ENCODE measurements at places on chromosomes 5 and 9.

GRCh38 chr5:140946578-140946977, 19.7 kb upstream of the PCDHAC2 start:
- DNase-seq, result no peak

GRCh38 chr9:3809724-3810123, 283.9 kb upstream of the RFX3 start:
- DNase-seq, result no peak

- no peak for DNase-seq
These were observed 1.4 kb downstream of the NEURL1B start for GRCh38 chr5:172642486-172642885.

- no peak for DNase-seq
These were observed 176.4 kb downstream of the HSD17B3 start for GRCh38 chr9:96125624-96126023.

DNA sequence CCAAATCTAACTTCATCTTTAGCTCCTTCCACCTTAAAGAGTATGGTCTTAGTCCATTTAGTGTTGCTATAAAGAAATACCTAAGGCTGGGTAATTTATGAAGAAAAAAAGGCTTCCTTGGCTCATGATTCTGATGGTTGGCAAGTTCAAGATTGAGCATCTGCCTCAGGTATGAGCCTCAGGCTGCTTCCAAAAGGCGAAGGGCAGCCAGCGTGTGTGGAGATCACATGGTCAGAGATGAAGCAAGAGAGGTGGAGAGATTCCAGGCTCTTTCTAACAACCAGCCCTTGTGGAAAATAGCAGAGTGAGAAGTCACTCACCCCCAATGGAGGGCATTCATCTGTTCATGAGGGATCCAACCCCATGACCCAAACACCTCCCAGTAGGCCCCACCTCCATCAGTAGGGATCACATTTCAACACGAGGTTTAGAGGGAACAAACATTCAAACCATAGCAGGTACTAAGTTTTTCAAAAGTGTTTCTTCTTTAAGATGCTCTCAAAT, 225.9 kb downstream of the SGCD start:
- DNase-seq, result no peak

- no peak for DNase-seq
These were observed 76.9 kb downstream of the FEM1C start for GRCh38 chr5:115467628-115468027.

GRCh38 chr5:31741496-31741895, 102.6 kb downstream of the PDZD2 start:
- no peak for DNase-seq

GRCh38 chr5:142740474-142741242, 29.5 kb upstream of the ARHGAP26 start:
- DNase-seq, result no peak

GRCh38 chr5:75040973-75041372, 11.4 kb downstream of the GCNT4 start:
- DNase-seq, result no peak

DNA sequence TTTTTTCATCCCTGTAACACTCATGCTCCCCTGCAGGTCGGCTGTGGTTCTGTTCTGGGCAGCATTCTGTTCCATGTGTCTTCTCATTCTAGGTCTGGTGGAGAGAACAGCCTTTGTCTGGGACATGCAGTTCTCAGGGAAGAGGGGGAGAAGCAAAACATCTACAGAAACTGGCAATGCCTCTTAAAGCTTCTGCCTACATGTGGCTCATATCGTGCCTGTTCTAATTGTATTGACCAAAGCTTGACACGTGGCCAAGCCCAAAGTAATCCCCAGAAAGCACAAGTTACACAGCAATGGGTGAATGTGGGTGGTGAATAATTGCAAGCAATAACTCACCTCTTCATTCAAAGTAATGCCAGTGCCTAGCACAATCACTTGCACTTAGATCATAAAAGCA, 218.2 kb upstream of the IL12B start:
- no peak for DNase-seq

- DNase-seq, result no peak
These were observed 1578.3 kb downstream of the EFNA5 start for GRCh38 chr5:106092455-106092854.

DNA sequence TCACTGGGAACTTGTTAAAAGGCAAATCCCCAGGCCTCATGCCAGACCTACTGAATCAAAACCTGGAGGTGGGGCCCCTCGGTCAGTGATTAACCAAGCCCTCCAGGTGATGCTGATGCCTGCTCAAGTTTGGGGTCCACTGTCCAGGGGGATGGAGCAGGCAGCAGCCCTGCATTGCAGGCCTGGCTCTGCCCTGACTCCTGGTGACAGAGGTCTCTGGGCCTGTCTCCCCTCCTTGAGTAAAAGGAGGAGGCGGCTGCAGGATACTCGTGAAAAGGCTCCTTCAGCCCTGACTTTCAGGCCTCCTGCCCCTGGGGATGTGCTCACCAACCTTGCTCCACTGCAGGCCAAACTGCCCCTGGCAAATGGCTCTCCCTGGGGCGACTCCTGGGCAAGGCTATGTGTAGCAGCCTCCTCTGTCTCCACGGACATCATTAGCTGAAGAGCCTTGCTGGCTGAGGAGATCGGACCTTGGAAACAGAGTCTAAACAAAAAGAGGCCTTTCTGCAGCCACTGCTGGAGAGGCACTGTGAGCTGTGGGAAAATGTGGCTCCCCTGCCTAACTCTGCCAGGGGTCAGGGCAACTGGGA, 134.8 kb upstream of the ALDH1B1 start:
- DNase-seq, result no peak

DNA sequence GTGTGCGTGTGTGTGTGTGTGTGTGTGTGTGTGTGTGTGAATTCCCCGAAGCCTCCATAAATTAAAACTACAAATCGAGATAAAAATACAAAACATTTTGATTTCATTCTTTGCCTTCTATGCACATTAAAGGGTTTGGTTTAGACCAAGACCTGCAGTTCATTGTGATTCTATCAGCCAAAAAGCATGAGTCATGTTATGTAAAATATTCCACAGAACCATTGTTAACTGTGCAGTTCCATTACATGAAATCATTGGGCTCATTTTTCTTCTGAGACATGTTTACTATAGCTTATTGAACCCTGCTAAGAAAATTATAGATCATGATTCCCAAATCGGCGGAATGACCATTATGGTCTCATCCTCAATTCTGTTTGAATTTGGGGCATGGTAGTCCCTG, 11.7 kb downstream of the CAVIN4 start:
- no peak for DNase-seq

GRCh38 chr9:29730163-29730562, 2156.9 kb upstream of the C9orf72 start:
- DNase-seq, result no peak

DNA sequence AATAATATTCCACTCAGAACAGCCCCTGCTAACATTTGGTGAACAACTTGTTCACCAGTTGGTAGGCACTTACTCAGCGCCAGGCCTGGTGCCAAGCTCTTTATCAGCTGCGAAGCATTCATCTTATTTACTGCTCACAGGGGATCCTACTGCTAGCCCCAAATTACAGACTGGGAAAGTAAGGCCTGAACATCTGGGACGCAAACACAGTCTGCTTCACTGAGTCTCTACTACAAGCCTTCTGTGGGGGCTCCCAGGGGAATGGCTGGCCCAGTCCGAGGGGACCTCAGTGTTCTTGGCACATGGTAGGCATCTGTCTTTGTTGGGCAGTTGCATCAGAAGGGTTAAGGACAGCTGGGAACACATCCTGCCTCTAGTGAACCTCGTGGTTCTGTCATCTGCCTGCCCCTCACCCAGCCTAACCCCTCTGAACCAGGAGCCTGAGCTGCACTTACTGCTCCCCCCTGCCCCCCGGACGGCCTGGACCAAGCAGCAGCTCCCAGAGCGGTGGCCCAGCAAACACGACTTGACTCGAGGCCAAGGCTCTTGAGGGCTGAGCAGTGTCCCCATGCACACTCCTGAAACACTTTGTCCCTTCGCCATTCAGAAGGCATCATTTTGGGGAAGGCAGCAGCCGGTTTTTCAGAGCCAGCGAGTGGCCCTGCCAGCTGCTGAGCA, at the start of gene PHYHD1:
Gene PHYHD1, plus strand, starts transcription at position 602 of the 678 bp plus-strand sequence. CDS start 1,342 bp downstream, outside the sequence.
- DNase-seq, result peak; percentile 82

DNA sequence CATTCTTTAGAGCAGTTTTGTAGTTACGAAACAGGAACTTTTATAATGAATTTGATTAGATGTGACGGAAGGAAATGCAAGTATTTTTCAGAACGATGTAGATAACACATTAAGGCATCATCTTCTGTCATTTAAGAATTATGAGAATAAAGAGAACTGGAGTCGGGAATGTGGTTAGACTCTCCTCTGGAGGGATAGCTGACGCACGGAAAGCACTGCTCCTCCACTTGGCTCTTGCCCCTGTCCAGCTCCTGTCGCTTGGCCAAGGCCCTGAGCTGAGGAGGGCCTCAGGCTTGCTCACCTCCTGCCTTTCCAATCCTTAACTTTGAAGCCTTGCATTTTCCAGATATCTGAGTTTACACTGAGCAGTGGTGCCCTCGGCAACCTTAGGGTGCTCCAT, 60.5 kb downstream of the MAP1B start:
- no peak for DNase-seq

GRCh38 chr5:147044572-147045273, 166.2 kb upstream of the PPP2R2B start:
- DNase-seq, result no peak

DNA sequence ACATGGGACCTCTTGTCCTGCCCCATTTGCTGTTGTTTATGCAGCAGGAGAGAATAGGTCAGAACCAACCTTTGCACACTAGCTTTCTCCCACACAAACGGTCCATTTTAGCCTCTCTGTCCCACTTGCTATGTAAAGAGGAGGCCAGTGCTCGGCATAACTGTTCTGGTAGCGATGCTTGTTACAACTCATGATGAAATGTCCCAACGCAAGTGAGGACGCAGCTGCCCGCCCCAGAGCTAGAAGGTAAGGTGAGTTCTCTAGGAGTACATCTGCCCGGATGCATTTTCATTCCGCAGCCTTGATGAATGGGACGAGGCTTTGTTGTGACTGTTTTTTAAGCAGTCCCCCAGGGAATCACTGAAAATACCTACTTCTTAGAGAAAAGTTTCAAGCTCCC, 14.1 kb downstream of the S1PR3 start:
- DNase-seq, result no peak

GRCh38 chr5:81629986-81630385, 120.9 kb downstream of the SSBP2 start:
- no peak for DNase-seq

DNA sequence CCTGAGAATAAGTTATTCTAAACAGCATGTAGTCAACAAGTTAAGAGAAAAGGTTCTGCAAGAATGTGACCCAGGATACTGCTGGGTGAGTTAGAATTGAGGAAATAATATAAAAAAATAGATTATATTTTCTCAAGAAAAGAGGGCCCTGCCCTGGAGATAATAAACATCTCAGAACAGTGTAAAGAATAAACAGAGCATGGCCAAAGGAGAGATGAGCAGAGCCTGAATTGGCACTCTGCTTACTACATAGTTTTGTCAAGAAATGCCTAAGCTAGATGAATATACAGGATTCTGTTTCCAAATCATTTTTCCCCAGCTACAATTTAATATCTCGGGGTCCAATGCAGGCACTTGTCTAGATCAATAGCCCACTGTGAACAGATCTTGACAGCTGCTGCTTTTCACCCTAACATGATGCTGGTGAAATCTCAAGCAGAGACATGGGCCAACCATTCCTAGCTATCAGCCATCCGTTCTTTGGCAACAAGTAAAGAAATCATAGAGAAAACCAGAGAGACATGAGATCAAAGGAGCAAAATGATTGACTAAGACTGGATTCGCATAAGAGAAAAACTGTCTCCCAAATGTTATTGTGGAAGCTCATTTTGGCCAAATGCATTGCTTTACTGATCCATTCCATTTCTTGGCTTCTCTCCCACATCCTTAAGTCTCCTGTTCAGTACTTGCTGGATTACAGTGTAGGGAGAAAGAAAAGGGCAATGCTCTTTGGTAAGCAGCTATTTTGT, 173.2 kb downstream of the PRELID2 start:
- DNase-seq, result no peak

GRCh38 chr9:125277411-125277810, 15.8 kb downstream of the GAPVD1 start:
- DNase-seq, result no peak

- DNase-seq, result no peak
These were observed 8.1 kb downstream of the FSD1L start for GRCh38 chr9:105455836-105456475.

DNA sequence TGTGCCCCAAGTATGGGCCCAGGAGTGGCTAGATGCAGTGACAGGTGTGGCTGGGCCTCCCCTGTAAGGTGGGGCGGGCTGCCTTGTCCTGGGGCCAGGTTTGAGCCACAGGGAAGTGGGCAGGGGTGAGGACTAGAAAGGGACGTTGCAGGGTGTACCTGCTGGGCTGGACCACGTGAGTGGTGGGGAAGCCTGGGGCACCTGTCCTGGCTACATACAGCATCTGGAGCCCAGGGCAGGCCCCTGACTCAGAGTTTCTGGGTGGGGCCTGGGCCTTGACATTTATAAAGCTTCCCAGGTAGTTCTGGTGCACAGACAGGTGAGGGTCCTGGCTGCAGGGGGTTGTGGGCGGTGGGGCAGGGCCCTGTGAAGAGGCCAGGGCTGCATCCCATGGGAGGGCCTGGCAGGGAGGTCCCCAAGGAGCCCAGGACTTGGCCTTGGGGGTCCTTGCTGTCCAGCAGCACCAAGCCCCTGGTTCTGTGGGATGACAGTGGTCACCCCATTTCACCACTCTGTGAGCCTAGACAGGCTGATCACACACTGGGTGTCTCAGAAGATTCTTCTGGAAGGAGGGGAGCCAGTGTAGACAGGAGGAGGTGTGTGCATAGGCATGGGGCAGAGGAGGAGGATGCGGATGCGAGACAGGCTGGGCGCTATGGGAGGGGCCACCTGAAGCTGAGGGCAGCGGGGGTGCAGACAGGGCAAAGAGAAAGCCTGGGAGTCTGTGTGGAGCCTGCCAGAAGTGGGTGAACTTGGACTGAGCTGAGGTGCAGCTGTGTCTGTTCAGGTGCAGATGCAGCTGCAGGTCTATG, 94.0 kb downstream of the PHF2 start:
- DNase-seq, result no peak

DNA sequence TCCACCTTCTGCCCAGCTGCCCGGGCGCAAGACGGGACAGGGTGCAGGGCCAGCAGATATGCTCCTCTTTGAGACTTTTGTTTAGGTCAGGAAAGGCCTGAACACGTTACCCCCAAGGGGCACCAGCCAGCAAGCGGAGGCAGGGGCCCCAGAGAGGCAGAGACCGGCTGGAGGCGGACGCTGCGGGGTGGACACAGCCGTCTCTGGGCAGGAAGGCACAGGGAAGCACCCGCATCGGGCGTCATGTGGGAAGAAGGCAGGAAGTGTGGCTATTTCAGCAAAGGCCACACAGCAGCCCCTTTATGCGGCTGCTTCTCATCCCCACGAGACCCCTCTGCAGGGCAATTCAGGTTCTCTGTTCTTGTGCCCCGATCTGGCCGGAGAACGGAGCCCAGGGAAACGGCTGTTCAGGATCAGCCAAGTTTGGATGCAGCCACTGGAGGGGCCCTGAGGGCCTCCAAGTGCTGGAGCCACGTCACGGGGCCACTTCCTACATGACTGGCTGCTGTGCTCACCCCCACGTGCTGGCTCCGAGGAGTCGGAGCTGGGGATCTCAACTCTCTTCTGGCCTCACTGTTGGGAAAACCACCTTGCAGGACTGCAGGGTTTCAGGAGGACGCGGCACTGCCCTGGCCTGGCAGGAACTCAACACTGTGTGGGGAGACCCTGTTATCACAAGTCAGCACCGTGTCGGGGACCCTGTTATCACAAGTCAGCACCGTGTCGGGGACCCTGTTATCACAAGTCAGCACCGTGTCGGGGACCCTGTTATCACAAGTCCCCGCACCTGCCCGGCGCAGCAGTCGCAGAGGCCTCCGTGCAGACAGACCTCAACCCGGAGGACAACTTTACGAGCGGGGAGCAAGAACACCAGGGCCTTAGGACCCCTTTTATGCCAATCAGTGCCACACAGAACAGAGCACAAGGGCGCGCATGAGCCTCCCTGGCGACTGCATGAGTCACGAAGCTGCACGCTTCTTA, 44.4 kb downstream of the SLC12A7 start:
- no peak for DNase-seq
